H9 (cell line): ENCODE measurements at places on chromosomes 6 and 20.

- no peak for DNase-seq
Measured at GRCh38 chr6:10613077-10613476, 81.3 kb downstream of the C6orf52 start.

- DNase-seq, result no peak
Measured at GRCh38 chr20:62922451-62922921, 3.8 kb downstream of the DIDO1 start.

DNA sequence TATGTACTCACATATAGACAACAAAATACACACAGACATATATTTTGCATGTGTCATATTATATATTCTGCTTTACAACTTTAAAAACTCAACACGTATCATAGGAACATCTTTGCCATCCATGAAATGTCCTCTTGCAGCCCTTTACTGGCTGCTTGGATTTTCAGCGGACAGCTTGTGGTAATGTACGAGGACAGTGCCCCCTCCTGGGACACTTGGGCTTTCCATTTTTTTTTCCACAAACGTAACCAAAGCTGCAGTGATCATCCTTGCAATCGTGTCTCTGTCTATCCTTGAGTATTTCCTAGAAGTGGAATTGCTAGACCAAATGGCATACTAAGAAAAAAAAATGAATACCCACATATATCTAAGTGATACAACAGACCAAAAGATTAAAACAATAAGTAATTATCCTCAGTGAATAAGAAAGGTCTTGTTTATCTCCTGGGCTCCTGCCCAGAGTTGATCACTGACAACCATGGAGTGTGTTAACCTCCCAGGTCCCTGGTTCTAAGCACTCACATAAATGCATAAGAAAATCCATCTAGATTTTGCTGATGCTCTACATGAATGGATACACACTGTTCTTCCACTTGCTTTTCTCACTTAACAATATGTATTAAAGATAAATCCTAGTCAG lies 18.1 kb downstream of the BPI start:
- peak; percentile 51 for DNase-seq

- no peak for DNase-seq
Measured at GRCh38 chr6:149965194-149966020, 1.7 kb downstream of the ULBP1 start.

DNA sequence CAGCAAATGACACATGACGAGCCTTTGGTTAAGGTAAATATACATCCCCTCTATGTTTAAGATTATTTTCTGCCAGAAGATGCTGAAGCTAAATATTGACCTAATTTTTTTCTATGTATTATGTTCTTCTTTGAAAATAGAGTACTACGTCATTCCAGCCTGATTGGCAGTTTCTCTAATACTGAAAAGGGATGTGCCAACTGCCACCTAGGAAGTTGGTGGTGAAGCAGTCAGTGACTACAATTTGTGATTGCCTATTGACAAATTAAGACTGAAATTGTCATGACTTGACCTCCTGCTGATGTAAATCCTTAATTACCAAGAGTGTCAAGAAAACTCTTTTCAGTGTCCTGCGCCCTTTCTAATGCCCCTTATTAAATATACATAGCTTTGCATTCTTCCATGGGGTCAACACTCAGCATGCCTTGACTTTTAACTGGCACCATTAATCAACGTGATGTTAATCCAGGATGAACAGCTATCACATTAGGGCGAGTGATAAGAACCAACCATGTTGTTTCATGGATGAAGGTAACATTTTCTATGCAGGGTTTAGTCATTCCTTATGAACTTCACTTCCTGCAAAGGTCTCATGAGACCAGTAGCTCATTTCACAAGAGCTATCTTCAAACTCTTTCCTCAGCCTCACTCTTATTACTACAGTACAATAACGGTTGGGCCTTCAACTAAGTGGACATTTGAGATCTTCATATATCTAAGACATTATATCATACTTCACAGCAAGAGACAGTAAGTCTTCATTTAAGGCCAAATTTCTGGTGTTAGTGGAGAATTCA lies 22.5 kb upstream of the SGK1 start:
- no peak for DNase-seq

GRCh38 chr6:11815231-11815630 lies 36.6 kb upstream of the ADTRP start:
- no peak for DNase-seq

- DNase-seq, result no peak
Measured at GRCh38 chr6:2526766-2527165, 224.0 kb downstream of the MYLK4 start.

DNA sequence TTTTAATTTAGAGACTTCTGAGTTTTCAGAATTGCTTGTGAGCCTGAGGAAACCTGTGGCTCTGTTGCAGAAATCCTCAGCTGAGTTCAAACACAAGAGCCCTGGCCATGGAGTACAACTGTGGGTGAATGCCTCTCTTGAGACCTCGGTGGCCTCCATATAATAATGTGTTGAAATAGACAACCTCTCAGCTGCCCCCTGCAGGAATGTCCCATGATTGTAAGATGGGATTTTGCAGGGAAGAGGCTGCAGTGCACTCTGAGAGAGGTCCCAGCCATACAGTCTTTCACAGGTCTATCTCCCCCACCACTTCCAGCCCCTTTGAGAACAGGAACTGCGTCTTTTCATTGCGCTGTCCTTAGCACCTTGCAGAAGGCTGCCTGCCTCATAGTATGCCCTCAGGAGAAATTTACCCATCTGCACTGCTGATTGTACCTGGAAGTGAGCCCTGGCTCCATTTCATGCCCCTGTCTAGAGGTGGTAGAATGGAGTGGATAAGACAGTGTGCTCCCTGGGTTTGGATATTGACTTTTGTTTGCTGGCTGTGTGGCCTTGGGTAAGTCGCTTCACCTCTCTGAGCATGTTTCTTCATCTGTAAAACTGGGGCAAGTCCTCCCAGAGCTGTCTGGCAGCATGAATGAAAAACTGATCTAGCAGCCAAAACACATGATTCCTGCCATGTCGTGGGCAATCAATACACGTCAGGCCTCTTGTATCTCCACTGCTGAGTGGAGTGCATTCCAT lies 16.8 kb upstream of the CDH22 start:
- DNase-seq, result peak; percentile 56

DNA sequence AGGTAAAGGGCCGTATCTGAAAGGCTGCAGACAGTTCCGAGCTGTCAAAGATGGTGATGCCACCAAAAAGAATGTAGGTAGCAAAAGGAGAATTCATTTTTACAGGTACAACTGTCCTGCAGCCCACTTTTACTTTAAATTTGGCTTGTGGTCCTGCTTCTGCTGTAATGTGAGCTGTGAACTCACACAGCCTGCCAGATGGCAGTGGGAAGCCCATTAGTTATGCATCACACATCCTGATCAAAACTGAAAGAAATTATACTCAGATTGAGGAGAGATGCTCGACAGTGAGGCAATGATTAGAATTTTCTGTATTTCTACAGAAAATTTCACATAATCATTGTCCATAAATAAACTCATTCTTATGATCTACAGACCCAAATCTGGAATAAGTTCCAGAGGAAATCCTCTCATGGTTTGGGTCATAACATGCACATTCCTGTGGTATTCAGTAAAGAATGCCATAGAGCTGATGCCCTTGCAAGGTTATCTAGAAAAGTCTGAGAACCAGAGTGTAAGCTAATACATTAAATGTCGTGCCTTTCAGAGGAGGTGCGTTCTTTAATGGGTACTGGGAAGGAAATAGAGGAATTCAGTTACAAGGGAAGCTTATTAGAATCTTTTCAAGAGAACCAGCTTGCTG lies 23.9 kb upstream of the E2F3 start:
- DNase-seq, result no peak

GRCh38 chr6:165098165-165098564 lies 211.2 kb downstream of the C6orf118 start:
- DNase-seq, result no peak

- DNase-seq, result no peak
Measured at GRCh38 chr6:7021301-7021700, 86.5 kb upstream of the RREB1 start.

DNA sequence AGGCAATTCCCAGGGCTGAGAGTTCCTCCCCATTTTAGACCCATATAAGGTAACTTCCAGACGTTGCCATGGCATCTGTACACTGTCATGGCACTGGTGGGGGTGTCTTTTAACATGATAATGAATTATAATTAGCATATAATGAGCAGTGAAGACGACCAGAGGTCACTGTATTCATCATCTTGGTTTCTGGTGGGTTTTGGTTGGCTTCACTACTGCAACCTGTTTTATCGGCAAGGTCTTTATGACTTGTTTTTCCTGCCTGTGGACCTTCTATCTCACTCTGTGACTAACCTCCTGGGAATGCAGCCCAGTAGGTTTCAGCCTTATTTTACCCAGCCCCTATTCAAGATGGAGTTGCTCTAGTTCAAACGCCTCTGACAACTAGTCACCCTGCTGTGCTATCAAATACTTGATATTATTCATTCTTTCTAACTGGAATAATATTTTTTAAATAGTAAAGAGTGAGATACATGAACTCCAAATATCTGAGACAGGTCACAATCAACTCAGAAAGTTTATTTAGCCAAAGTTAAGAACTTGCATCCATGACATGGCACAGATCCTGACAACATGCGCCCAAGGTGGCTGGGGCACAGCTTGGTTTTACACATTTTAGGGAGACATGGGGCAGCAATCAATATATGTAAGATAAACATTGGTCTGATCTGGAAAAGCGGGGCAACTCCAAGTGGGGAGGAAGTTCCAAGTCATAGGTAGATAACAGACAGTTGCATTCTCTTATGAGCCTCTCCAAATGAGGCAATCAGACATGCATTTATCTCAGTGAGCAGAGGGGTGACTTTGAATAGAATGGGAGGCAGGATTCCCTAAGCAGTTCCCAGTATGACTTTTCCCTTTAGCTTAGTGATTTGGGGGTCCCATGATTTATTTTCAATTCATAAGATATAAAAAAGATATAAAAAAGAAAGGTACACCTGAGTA lies 1.2 kb upstream of the UFL1 start:
- peak; percentile 58 for DNase-seq

DNA sequence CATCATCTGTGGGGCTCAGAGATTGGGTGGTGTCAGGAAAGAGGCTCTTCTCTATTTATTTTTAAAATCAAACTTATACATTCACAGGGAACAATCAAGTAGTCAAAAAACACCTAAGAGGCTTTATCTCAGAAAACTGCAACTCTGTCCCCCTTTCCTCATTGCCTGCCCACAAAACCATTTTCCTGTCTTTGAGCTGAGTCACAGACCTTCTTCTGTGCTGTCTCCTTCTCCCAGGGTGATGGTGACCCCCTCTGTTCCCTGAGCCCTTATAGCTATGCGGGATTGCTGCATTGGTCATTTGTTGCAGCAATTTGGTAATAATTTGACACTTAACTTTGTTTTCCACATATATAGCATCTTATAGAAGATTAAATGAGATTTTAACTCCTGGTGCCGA lies 195.2 kb upstream of the PROKR2 start:
- no peak for DNase-seq

DNA sequence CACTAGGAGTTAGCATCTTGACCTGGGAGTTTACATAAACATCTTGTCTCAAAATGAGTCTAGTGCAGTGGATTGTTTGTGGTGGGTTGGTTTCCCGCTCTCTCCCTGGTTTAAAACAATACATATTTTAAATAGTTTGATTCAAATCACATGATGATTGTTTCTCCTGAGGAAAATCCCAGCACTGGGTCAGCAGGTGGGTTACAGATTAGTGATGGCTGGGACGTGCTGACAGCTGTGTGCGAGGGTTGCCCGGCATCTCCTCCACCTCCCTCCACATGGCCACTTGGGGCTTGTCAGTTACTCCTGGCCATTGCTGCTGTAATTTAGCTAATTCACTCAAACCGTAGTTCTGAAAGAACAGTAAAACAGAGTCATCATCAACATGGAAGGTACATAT lies 306.4 kb upstream of the CITED2 start:
- no peak for DNase-seq

DNA sequence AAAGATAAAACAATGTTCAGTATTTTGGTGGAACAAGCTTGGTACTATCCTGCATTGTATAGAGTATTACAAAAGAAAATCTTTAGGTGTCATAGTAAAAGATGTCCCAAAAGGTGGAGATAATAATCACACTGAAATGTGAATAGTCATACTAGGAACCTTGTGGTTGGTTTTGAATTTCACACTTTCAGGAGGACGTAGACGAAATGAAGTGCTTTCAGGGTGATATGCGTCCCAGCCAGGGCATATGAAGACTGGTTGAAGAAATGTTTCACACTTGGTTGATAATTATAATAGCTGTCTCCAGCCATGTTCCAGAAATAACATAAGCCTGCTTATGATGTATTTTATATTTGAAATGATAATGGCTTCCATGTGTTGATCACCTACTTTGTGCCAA lies 60.4 kb downstream of the SCAND1 start:
- no peak for DNase-seq

GRCh38 chr6:13427801-13428582 lies 59.4 kb downstream of the GFOD1 start:
- peak; percentile 48 for DNase-seq

DNA sequence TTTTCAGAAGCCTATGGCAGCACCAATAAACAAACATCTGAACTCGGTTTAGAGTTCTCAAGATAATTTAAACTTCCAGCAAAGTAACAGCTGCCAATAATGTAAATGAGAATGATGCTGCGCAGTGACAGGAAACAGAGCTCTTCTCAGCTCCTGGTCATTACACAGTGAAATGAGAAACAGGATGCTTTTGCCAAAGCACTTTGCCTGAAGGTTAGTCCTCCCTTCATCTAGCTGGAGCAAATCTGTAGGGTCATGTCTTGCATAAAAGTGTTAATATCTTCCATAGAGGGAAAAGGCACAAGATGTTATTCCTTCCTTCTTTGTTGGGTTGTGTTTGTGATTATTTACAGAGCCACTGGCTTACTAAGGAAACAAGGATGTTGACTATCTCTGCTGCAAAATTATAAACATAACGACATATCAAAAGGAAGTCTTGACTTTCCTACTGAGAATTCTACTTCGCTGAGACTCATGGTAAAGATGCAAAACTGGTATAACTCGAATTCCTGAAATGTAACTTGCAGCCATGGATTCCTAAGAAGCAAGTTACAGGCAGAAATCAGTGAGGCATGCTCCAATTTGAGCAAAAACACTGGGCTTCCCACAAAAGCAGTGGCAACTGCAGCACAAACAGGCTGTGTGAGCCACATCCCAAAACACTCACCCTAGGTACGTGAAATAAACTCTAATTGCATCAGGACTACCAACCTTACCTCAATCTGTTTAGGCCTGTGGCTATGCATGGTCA lies 102.5 kb upstream of the BEND6 start:
- no peak for DNase-seq

GRCh38 chr6:72553531-72554511 lies 68.0 kb upstream of the KCNQ5 start:
- DNase-seq, result no peak

DNA sequence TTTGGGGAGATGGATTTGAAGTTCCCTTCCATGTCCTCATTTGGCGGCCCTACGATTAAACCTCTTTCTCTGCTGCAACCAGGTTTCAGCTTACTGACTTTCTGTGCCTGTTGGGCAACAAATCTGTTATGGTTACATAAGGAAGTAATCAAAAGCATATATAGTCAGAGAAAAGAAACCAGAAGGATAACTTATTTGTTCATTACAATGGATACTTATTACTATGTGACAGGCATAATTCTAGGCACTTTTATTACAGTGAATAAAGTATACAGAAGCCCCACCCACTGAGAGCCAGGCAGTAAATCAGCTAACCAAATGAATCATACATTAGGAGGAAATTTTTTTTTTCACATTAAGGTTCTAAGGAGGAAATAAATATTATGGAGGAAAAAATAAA lies 9.6 kb upstream of the TRIM31 start:
- no peak for DNase-seq
